ENCODE measurements at places on chromosomes 12 and 14.

GRCh38 chr14:59849411-59850130 is 21.0 kb downstream of the RTN1 start:
- peak; percentile 70 for DNase-seq

DNA sequence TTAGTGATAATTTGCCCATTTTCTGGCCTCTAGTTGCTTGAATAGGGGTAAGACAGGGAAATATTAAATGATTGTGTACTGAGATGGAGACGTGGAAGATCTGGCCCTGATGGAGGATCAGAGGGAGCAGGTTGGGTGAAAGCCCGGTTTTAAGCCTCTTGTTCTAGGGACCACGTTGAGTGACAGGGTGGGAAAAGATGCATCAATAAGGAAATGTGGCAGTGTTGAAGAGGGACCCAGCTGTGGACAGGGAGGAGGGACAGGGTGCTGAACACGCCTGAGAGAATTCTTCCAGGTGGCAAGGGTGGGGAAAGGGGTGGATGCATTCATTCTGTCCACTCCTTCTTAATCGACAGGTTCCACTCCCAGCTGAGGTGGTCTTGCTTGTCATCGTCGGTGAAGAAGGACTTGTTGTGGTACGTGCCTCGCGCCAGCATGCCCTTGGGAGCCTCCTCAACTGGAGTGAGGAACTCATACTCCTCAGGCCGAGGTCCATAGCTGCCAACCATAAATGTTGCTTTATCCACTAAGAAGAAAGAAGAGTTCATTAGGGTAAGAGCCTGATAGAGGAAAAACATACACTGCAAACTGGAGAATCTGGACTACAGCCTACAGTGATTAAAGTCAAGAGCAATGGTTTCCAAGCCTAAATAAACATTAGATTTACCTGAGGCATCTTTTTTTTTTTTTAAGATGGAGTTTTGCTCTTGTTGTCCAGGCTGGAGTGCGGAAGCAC is 4.0 kb upstream of the ERP27 start:
- DNase-seq, result no peak

- DNase-seq, result no peak
Measured at GRCh38 chr14:96888158-96888557, 91.0 kb downstream of the VRK1 start.

DNA sequence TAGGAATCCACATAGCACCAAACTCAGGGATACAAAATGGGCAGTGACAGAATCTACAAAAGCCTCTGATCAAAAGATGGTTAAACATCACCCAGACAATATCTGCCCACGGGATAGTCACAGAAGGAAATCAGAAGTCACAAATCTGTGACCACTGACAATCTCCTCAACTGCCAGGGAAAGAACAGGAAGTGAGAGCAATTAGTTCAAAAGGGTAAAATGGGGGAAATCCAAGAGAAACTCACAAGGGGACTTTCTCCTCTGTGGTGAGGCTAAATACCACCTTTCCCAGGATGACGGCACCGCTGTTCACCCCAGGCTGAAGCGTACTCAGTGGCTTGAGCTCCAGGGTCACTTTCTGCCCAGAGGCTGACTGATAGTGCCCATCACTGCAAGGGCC is 10.7 kb downstream of the TTC5 start:
- peak; percentile 60 for DNase-seq
